ENCODE measurements at places on chromosomes 4 and X.

DNA sequence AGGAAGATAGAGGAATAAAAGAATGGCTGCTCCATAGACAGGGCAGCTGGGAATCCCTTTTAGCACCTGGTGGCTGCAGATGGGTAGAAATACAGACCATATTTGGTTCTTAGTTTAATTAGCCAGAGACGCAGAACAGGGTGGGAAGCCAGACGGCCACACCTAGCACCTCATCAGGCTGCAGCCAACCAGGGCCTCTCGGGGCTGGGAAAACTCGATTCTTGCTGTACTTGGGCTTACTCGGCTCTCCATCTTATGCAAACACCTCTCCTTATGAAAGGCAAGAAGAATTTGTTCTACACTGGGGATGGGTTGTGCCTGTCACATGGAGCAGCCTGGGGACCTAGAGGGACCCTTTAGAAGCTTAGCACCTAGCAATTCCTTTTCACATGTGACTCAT is 19.7 kb downstream of the IRAK1 start:
- DNase-seq = no peak

DNA sequence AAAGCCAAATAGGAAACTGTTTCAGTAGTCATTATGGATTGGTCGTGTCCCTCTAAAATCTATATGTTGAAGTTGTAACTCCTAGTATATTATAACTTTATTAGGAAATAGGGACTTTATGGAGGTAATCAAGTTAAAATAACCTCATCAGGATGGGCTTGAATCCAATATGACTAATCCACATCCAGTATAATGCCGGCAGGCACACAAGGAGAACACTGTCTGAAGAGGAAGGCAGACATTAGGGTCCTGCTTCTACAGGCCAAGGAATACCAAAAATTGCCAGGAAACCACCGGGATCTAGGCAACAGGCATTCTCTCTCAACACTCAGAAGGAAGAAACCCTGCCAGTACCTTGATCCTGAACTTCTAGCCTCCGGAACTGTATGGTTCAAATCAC is 130.3 kb downstream of the ATP10D start:
- DNase-seq = no peak

DNA sequence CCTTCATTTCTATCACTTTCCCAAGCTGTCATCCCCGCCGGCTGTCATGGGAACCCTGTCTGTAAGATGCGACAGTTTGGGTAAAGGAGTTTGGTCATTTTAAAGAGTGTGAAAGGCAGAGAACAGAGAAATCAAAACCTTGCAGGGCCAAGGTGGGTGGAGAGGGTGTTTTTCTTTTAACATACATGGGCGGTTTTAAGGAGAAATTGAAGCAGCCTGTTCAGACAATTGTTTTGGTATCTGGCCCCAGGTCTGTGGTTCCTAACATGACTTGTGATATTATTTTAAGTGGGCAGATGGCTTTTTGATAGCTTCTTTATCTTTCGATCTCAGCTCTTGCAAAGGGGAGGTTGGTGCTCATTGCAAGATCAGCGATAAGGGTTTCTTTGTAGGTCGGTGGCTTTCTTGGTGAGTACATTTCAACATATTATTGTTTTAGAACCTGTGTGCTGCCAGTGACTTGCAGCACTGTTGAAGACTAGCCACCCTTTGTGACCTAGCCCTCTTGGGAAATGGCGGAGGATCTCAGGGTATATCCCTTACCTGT is 3.7 kb downstream of the PPP1R3F start:
- no peak for DNase-seq

- no peak for DNase-seq
Measured at GRCh38 chrX:42090395-42090794, 167.0 kb upstream of the CASK start.

- DNase-seq = no peak
Measured at GRCh38 chr4:47270201-47270888, 193.2 kb downstream of the COMMD8 start.

GRCh38 chr4:1504595-1505500 is 98.6 kb upstream of the NKX1-1 start:
- no peak for DNase-seq

- DNase-seq = no peak
Measured at GRCh38 chrX:155874571-155875244, 6.4 kb upstream of the VAMP7 start.

DNA sequence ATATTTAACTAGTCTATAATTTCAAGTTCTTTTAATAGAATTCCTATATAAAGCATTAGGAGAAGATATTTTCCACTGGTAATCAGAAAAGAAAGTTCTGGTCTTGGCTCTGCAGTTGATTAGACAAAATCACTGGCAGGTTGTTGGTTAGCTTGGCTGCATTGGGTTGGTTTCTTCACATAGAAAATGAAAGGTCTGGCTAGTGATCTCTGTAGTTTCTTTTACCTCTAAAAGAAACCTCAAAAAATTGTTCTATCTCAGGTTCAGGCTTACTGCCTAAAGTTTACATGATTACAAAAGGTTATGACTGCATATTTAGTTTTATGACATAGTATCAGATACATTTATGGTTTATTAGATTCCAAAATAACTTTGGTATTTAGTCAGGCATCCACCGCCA is 95.8 kb upstream of the NAP1L5 start:
- no peak for DNase-seq

- DNase-seq = no peak
Measured at GRCh38 chrX:134459683-134460004, 321 bp upstream of the HPRT1 start.

- no peak for DNase-seq
Measured at GRCh38 chrX:122119361-122119760, 1064.7 kb upstream of the GRIA3 start.

DNA sequence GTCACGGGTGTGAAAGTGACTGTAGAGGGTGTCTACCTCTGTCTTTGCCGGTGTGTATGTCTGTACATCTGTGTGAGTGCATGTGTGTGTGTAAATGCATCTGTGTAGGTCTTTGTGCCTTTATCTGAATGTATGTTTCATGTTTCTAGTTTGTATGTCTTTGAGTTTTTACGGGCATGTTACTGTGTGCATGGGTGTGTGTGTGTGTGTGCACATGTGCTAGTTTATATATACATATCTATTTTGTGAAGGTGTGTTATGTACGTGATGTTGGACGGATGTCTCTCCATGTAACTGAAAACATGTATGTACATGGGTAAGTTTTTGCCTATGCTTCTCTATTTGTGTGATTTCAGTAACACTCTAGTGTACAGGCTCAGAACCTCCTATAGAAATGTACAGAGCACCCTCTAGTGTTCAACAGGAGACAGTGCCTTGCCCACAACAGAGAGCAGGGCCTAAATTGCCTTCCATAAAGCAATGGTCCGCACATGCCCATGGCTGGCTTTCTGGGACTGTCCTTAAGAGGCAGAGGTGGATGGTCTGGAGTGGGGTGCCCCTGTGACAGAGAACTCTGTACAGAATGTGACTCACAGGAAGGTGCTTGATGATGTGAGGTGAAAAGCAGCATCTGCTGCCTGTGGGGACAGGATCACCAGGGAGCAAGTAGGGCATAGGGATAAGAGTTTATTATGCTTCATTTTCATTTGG is 343.5 kb downstream of the RAPGEF2 start:
- no peak for DNase-seq

GRCh38 chr4:15234856-15235126 is 193.0 kb upstream of the C1QTNF7 start:
- peak; percentile 92 for DNase-seq

DNA sequence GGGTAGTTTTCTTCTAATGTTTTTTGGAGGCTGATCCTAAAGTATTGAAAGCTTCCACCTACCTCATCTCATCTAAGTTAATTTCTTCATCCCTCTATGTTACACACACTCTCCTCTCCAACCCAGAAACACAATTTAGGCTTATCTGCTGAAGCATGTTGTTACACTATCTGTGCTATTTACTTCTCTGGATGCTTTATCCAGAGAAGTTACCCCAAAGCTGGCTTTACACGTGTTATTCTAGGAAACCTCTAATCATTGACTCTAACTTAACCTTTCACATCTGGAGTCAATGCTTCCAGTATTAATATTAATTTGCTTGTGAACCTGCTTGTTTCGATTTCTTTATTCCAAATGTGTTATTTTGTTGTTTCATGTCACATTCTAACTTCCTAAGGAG is 87.3 kb upstream of the NMU start:
- no peak for DNase-seq

GRCh38 chr4:165118256-165118909 is 5.7 kb upstream of the TMEM192 start:
- no peak for DNase-seq

DNA sequence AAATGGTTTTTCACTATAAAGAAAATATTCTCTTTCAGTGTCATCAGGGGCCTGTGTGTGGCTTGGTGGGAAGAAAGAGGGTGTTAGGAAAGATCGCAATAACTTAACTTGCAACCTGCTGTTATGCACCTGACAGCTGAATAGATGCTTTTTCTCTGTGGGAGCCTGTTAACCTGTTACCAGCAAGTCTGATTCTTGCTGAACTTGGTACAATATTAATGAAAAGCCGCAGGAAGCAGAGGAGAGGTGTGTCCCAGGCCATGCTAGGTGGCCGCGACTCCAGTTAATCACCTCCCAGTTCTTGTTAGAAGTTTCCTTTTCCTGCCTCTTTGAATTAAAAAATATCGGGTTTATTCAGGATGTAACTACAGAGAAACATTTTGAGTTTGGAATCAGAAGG is 494.8 kb upstream of the AGA start:
- DNase-seq = no peak

All from fibroblast of skin of left biceps (primary cell).